Stimulated activated CD4-positive, alpha-beta T cell treated with anti-CD3 and anti-CD28 coated beads, TNF-alpha, amount 100 ng/mL, for 1 hour (primary cell): ENCODE measurements at places on chromosomes 6 and 20.

- no peak for DNase-seq
These were observed 35.1 kb downstream of the MAP3K5 start for GRCh38 chr6:136757150-136757549.

DNA sequence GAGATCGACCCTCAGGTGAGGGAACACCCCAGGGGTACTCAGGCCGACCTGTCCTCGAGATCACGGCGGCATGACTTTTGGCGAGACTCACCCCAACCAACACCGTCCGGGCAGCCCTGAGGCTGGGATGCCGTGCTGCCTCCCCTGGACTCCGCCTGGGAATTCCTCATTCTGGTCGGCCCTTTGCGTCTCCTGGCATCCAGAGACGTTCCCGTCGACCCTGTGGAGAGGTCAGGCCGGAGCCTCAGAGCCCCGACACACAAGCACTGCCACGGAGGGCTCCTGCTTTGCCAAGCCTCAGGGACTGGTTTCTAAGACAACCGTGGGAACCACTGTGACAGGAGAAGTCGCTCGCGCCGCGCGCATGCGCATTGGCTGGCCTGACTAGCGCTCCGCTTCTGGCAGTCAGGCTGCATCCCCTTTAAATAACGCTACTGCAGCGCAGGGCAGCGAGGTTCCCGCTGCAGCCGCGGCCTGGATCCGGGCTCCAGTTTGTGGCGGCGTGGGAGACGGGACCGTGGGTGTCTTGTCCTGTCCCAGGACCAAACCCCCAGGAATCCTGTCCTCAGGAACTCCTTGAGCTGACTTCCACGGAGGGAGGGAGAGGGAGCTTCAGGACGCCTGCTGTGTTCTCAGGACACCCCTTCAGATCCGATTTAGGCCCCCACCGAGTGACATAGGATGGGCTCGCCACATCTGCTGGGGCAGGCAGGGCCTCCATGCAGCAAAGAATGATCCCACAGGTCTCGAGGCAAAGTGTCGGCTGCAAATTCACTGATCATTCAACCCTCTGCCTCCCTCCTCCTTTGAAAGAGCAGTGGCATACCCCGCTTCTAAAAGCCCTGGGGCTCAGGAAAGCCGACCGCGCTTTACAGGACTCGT, 163.2 kb upstream of the ZNF337 start:
- DNase-seq = peak; percentile 33

- DNase-seq = no peak
These were observed 913.8 kb upstream of the FLRT3 start for GRCh38 chr20:15251171-15251570.

- no peak for DNase-seq
These were observed 79.5 kb upstream of the PREP start for GRCh38 chr6:105482227-105482844.

- no peak for DNase-seq
These were observed 69.2 kb upstream of the SMIM29 start for GRCh38 chr6:34317882-34318498.

DNA sequence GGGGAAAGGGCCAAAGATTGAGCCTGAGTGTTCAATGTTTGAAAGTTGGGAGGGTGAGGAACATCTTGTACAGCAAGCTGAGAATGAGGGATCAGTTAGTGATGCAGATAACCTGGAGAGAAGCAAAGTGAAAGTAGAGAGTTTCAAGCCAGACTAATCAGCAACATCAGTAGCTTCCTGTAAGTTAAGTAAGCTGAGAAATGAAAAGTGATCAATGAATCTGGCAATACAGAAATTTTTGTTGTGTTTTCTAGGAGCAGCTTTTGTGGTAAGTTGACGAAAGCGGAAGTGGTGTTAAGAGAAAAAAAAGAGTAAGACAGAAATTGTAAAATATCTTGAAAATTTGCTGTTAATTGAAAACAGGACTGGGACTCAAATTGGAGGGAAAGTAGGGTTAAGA, 855.5 kb upstream of the MAP3K7 start:
- DNase-seq = no peak

- DNase-seq = no peak
These were observed 54.4 kb downstream of the PDSS2 start for GRCh38 chr6:107405002-107405401.

- DNase-seq = no peak
These were observed 8.8 kb upstream of the MOG start for GRCh38 chr6:29647927-29648642.

- DNase-seq = no peak
These were observed 56.8 kb downstream of the PREP start for GRCh38 chr6:105346052-105346451.

- DNase-seq = no peak
These were observed at the start of gene LAMA5 for GRCh38 chr20:62367136-62367632. Gene LAMA5, minus strand, starts transcription at chr20:62367312. Its CDS starts 67 bp downstream, at chr20:62367245.

- peak; percentile 37 for DNase-seq
These were observed 44.2 kb upstream of the SUPT3H start for GRCh38 chr6:45421709-45422502.

- DNase-seq = no peak
These were observed 38.7 kb upstream of the ECI2 start for GRCh38 chr6:4174042-4174441.

- no peak for DNase-seq
These were observed 12.5 kb downstream of the PTK7 start for GRCh38 chr6:43088654-43089056.

DNA sequence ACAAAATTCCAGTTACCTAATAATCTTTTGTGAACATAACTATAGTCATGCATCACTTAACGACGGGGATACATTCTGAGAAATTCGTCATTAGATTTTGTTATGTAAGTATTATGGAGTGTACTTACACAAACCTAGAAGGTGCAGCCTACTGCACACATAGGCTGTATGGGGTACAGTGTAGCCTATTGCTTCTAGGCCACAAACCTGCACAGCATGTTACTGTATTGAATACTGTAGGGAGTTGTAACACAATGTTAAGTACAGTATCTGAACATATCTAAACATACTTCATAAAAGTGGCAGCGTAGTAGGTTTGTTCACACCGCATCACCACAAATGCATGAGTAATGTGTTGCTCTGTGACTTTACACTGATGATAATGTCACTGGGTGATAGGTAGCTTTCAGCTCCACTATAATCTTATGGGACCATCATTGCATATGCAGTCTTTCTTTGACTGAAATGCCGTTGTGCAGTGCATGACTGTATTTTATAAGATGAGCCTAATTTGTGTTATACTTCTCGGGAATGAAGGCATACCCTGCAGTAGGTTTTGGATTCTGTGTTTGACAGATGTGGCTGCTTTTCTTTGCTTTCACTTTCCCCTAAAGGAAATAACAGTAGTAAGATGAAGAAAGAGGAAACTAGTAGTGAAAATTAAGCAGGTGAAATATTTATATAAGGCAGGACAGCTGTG, 365.6 kb downstream of the FARS2 start:
- DNase-seq = no peak

DNA sequence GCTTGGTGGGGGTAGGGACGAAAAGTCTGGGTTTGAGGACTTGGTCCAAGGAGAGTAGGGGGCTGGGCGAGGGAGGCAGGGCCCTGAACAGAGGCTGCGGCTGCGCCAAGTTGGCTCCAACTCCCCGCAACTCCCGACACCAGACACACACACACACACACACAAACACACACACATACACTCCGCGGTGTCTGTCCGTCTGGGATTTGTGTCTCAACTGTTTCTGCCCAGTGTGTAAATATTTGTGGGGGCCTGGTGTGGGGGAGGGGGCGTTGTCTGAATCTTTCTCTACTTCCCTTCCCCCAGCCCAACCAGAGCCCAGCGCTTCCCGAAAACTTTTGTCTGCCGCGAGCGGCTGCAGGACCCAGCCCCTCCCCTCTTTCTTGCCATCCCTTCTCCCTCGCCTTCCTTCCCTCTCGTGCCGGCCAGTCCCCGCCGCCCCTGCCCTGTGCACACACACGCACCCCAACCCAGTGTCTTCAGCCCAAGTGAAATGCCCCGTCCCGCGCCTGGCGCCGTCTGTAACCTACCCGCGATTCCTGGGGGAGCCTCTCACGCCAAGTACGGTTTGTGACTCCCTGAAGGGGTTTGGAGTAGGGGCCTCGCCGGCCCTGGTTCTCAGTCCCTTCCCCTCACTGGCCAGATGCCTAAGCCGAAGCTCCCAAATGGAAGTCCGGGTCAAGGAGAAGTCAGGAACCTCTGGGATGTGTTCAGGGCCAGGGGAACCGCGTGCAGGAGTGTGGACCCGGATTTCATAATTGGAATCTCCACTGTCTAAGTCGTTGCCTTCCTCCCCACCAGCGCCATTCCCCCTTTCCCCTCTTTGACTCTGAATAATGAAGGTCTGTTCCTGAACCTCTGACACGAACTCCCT, 904 bp downstream of the MDFI start:
- no peak for DNase-seq

DNA sequence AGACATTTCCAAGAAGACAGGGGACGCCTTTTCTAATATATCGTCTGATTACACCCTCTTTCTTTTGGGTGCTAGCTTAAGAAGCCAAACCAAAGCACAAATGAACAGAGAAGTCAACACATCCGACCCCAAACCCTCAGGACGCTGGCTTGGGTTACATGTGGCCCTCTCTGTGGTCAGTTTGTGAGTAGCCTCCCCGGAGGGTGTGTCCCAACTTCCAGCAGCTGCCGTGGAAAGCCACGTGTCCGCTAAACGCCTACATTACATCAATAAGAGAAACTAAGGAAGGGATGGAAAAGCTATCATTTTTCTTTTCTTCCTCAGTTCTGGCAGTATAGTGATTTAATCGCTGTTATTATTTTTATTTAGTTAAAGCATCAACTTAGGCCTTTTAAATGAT, 487 bp upstream of the BMP6 start:
- no peak for DNase-seq

GRCh38 chr6:130176378-130176777, 46.4 kb downstream of the SAMD3 start:
- no peak for DNase-seq

GRCh38 chr20:57898332-57898731, 188.5 kb upstream of the PMEPA1 start:
- DNase-seq = no peak

DNA sequence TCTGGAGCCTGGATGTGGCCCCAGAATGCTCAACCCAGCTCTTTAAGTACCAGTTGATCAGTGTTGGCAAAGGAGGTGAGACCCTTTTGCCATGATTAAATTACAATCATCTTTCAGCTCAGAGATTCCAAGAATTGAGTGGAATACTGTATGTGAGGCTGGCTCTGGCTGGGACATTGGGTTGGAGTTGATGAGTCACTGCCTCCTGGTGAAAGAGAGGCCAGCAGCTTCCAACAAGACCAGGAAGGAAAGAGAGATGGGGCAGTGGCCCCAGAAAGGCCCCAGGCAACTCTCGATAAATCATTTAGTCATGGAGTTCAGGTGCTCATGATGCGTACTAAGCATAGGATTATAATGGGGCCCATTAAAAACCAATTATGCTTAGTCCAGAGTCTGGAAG, 2.1 kb downstream of the TGM6 start:
- no peak for DNase-seq

DNA sequence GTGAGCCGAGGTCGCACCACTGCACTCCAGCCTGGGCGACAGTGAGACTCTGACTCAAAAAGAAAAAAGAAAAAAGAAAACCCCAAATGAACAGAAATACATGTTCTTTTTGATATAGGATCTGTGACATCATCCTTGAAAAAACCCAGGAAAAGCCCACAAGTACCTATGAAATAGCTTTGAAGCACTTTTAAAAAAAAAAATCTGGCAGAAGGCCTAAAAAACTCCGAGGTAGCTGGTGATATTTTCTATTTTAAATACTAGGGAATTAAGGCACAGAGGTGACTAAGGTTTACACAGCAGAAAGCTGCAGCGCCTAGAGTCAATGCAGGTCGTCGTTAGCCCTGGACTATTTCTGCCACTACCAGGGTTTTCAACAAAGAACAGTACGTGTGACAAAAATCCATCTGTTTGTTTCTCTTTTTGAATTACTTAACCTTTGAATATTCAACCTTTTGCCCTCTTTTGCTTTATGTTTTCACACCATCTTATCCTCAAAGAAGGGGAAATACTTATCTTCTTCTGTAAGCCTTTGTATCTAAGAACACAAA, 39.4 kb upstream of the EEF1A1 start:
- DNase-seq = no peak

GRCh38 chr6:53672237-53672636, 6.7 kb upstream of the KLHL31 start:
- no peak for DNase-seq

- DNase-seq = no peak
These were observed 51.1 kb upstream of the MYL9 start for GRCh38 chr20:36490191-36490590.

GRCh38 chr6:143562143-143562542, 50.6 kb upstream of the FUCA2 start:
- DNase-seq = no peak

- no peak for DNase-seq
These were observed 26.5 kb upstream of the EMILIN3 start for GRCh38 chr20:41392871-41393704.

DNA sequence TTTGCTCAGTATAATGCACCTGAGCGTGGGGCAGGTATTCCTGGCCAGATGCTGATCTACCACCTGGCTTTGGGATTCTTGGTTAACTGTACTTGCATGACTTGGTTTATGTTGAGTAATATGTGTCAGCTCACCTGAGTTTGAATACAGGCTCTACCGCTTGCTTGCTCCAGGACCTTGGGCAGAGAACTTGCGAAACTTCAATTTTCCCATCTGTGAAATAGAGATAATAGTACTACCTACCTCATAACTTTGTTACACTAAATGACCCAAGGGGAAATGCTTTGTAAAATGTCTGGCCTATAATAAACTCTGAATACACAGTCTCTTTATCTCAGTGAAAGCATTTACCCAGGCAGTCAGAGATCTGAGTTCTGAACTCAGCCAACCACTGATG, 51.8 kb downstream of the SCAND1 start:
- no peak for DNase-seq

GRCh38 chr20:49955167-49955566, 19.0 kb downstream of the RNF114 start:
- no peak for DNase-seq

DNA sequence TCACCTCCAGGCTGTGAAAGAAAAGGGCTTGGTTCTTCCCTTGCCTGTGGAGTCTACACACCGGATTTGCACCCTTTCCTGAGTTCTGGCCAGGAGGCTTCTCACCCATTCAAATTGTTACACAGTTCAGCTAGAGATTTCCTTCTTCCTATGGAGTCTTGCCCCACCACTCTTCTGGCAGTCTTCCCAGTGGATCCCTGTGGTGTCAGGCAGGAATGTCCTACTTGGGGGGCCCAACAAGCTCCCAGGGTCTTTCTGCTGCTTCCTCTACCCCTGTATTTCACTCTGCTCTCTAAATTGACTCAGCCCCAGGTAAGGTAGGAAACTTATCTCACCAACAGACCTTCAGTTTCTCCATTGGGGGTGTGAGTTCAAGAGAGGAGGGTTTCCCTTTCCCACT, 14.0 kb upstream of the CST9L start:
- no peak for DNase-seq
